Activated CD8-positive, alpha-beta T cell treated with anti-CD3 and anti-CD28 coated beads for 36 hours (primary cell): ENCODE measurements at places on chromosomes 3 and 15. TPM values are rescaled to one million over a fixed set of nuclear protein-coding genes. Genes with fewer than 3 reads are reported as not detected.

DNA sequence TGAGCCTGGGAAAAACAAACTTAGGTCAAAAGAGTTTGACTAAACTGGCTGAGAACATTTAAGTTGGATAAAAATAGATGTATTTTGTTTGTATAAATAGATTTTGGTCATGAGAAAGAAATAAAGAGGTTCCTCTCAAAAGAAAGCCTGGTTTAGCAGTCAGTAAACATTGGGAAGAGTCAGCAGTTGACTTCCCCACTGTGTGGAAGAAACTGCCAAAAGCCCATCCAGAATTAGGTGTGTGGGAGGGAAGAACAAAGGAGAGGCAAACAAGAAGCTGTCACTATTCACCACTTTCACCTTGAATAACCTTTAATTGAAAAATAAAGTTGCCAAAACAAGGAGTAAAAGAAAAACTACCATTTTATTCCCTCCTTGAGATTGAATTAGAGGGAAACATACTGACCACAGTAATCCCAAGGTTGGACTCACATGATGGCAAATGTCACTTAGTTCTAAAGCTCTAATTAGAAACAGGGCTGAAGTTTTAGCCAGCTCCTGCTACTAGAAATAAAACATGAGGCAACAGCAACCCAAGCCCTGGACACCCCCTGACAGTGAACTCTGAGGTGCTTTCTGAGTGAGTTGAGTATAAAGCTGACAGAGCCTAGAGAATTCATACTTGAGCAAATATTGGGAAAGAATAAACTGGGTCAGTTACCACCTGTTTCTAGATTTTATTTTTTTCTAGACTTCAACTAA lies 139.3 kb downstream of the SERPINI1 start:
- H3K4me1 ChIP-seq: no peaks in the 10 kb centered on the region
- H3K27ac ChIP-seq: no peak overlapping the region
- DNase-seq: no peak
- peaks cover 10% of the 10 kb centered on the region for H3K27me3 ChIP-seq
- no peak overlapping the region for H3K4me3 ChIP-seq

DNA sequence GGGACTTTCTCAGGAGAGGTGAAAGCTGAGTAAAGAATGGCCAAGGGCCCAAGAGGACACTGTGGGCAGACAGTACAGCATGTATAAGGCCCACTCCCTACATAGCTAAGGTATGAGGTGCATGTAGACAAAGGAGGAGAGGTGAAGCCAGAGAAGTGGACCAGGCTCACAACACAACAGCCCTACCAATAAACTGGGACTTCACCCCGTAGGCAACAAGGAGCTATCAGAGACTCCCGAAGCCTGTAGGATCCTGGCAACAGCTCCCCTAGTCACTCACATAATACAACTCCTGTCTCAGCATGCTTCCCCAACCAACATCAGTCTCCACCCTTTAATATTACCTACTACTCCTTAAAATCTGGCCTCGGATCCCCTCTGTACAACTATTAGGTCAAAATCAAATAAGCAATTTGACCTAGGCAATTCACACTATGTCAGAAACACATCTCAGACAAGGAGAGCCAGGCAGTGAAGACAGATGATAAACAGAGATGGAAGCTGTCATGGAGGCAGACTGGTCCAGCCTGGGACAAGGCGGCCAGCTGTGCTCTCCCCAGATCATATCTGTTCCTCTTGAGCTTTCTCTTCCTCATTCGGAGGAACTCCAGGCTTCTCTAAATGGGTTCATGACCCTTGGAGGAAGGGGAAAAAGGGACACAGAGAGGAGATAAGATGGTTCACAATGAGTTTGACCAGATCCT lies 1.4 kb downstream of the XXYLT1 start:
- H3K27ac ChIP-seq: no peak overlapping the region
- no peaks in the 10 kb centered on the region for H3K27me3 ChIP-seq
- H3K4me1 ChIP-seq: peaks cover 17% of the 10 kb centered on the region
- H3K36me3 ChIP-seq: peaks cover 11% of the 10 kb centered on the region
- DNase-seq: no peak

- no peak overlapping the region for H3K4me3 ChIP-seq
- no peaks in the 10 kb centered on the region for H3K36me3 ChIP-seq
- H3K27ac ChIP-seq: no peak overlapping the region
- DNase-seq: no peak
Measured at GRCh38 chr3:13881536-13882410, 1.9 kb upstream of the WNT7A start.

DNA sequence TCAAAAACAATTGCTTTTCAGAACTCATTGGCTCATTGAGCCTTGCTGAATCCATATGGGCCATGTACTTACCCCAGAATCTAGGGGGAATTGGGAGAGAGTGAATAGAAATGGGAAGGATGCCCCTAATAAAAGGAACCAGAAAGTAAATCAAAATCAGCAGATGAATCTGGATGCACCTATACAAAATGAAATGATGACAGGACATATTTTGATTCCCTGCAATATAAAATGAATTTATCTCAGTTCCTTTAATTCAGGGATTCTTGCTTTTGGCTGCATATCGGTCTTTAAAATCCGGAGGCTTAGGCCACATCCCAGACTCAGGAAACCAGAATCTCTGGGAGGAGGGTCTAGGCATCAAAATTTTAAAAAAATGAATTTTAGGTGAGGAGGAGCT lies 107.7 kb upstream of the NEO1 start:
- H3K27me3 ChIP-seq: peaks cover 5% of the 10 kb centered on the region
- no peak for DNase-seq
- no peaks in the 10 kb centered on the region for H3K36me3 ChIP-seq
- H3K4me1 ChIP-seq: no peaks in the 10 kb centered on the region

DNA sequence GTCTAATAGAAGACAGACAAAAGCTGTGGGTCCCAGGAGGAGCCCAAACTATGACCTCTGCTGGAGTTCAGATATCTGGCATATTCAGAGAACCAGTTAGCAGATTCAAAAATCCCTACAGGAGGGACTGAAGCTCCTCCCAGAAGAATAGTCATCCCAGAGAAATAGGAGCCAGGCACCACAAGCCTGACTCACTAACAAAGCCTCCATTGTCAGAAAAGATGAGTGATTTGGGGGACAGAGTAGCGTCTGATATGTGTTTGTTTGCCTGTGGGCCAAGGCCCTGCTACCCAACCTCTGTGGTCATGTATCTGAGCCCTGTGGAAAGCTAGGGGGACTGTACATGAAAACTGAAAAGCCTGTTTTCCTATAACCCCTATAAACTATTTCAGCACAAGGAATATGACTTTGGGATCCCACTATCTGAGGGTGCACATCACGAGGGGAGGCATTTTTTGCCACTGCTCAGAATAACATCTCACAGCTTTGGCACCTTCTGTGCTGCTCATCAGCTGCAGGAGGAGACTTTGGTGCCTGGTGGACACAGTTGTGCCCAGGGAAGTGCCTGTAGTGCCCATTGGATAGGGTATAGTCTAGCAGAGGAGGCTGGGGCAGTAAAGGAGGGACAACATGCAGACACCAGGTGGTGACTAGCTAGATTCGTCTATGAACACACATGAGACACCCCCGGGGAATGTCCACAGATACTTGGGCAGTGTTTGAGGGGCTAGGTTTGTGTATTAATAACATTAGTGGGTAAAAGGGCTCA lies 9.7 kb upstream of the LARP6 start:
- no peaks in the 10 kb centered on the region for H3K36me3 ChIP-seq
- peaks cover 2% of the 10 kb centered on the region for H3K27me3 ChIP-seq
- DNase-seq: no peak
- H3K27ac ChIP-seq: no peak overlapping the region

GRCh38 chr3:174498638-174499037 lies 360.5 kb upstream of the NAALADL2 start:
- no peak overlapping the region for H3K27ac ChIP-seq
- no peaks in the 10 kb centered on the region for H3K36me3 ChIP-seq
- no peak for DNase-seq
- no peaks in the 10 kb centered on the region for H3K27me3 ChIP-seq
- H3K4me1 ChIP-seq: no peaks in the 10 kb centered on the region
- H3K4me3 ChIP-seq: no peak overlapping the region

DNA sequence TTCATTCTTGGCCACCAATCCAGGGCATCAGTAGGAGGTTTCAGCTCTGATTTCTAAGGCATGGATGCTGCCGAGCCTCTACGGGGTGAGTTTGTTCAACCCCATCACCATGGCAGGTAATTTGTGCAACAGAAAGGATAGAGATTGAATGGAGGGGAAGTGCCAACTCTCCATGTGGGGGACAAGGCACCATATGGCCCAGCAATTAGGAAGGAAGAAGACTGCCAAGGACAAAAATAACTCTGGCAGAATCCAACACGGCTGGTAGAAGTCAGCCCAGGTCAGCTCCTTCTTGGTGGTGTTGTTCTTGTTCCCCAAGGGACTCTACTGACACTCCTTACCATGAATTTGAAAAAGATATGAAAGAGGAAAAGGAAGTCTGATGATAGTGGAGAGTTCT lies 503.9 kb downstream of the MAGI1 start:
- no peaks in the 10 kb centered on the region for H3K4me1 ChIP-seq
- DNase-seq: no peak
- H3K36me3 ChIP-seq: no peaks in the 10 kb centered on the region
- no peak overlapping the region for H3K4me3 ChIP-seq

DNA sequence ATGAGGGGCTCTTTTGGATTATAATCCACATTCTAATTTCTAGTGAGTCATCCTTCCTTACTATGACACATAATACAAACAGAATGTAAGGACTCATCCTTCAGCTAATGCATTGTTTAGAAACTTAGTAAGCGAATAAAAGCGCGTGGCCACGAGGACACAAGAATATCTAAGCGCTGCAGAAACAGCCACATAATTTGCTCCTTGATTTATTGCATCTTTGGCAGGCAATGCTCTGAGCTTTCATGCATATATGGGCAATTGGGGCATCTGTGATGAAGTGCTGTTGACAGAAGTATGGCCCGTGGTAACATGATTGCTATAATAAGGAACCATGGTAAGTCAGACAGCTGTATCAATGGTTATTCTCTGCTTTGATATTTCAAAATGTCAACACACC lies 191.3 kb upstream of the ZNF385D start:
- H3K4me3 ChIP-seq: no peak overlapping the region
- H3K36me3 ChIP-seq: no peaks in the 10 kb centered on the region
- H3K27ac ChIP-seq: no peak overlapping the region
- no peak for DNase-seq

- no peak overlapping the region for H3K4me3 ChIP-seq
- peaks cover 15% of the 10 kb centered on the region for H3K4me1 ChIP-seq
- DNase-seq: no peak
- H3K36me3 ChIP-seq: no peaks in the 10 kb centered on the region
Measured at GRCh38 chr15:57780471-57780870, 74.0 kb downstream of the POLR2M start.

- no peak for DNase-seq
- H3K36me3 ChIP-seq: no peaks in the 10 kb centered on the region
- peaks cover 10% of the 10 kb centered on the region for H3K27me3 ChIP-seq
- no peaks in the 10 kb centered on the region for H3K4me1 ChIP-seq
Measured at GRCh38 chr3:126295407-126295939, 61.7 kb downstream of the KLF15 start.

- no peak overlapping the region for H3K4me3 ChIP-seq
- no peak overlapping the region for H3K27ac ChIP-seq
- H3K27me3 ChIP-seq: peaks cover 3% of the 10 kb centered on the region
- no peak for DNase-seq
Measured at GRCh38 chr15:56757875-56758274, 24.6 kb upstream of the ZNF280D start.

- peaks cover 3% of the 10 kb centered on the region for H3K27me3 ChIP-seq
- no peaks in the 10 kb centered on the region for H3K4me1 ChIP-seq
- no peak overlapping the region for H3K4me3 ChIP-seq
- no peaks in the 10 kb centered on the region for H3K36me3 ChIP-seq
Measured at GRCh38 chr15:79065706-79066376, 24.7 kb downstream of the RASGRF1 start.

- H3K27ac ChIP-seq: peak overlapping the region; percentile 94
- H3K36me3 ChIP-seq: peaks cover 15% of the 10 kb centered on the region
- peaks cover 94% of the 10 kb centered on the region for H3K4me1 ChIP-seq
- H3K27me3 ChIP-seq: no peaks in the 10 kb centered on the region
- no peak for DNase-seq
Measured at GRCh38 chr3:14430706-14431451, 28.5 kb downstream of the SLC6A6 start.

DNA sequence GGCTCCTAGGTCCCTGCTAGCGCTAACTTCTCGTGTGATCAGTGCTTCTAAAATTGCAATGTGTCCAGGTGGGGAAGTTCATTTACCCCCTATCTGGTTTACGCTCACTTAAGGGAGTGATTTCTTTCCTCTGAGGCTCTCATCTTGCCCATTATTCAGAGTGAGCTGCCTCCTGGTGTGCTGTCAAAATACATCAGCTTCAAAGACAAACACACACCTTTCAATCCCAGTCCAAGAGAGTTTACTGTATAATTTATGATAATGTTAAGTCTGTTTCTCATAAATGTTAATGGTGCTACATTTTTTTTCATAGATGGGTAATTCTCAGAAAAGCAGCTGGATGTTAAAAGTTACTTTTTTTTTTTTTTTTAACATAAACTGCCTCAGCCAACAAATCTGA lies 112.3 kb downstream of the RORA start:
- H3K4me1 ChIP-seq: no peaks in the 10 kb centered on the region
- DNase-seq: no peak
- H3K27me3 ChIP-seq: peaks cover 6% of the 10 kb centered on the region
- no peak overlapping the region for H3K27ac ChIP-seq

ZDHHC19 gene
- total RNA-seq: not detected

SLC9C1 gene
- not detected for total RNA-seq

CCNB2 gene
- 61.9 TPM for total RNA-seq

DNAJC17 gene
- 35.8 TPM for total RNA-seq

PHLDB2 gene
- total RNA-seq: 1.2 TPM

KNL1 gene
- total RNA-seq: 22.8 TPM
